ENCODE measurements at places on chromosomes 6 and 20.

GRCh38 chr20:25571817-25572216 lies 13.5 kb downstream of the NINL start:
- no peak for DNase-seq

- DNase-seq, result no peak
Observed at GRCh38 chr6:168628176-168628553, 187.2 kb downstream of the SMOC2 start.

GRCh38 chr6:105263685-105264610 lies 84.1 kb upstream of the POPDC3 start:
- no peak for DNase-seq

DNA sequence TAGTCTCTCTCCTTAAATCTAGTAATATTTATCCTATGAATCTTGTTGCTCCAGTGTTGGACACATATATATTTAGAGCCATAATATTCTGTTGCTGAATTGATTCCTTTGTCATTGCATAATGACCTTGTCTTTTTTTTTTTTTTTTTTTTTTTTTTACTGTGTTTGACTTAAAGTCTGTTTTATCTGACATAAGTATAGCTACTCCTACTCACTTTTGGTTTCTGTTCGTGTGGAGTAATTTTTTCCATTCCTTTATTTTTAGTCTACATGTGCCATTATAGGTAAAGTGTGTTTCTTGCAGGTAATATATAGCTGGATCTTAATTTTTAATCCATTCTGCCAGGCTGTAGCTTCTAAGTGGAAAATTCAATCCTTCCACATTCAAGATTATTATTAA lies 166.5 kb downstream of the GMDS start:
- DNase-seq, result no peak

DNA sequence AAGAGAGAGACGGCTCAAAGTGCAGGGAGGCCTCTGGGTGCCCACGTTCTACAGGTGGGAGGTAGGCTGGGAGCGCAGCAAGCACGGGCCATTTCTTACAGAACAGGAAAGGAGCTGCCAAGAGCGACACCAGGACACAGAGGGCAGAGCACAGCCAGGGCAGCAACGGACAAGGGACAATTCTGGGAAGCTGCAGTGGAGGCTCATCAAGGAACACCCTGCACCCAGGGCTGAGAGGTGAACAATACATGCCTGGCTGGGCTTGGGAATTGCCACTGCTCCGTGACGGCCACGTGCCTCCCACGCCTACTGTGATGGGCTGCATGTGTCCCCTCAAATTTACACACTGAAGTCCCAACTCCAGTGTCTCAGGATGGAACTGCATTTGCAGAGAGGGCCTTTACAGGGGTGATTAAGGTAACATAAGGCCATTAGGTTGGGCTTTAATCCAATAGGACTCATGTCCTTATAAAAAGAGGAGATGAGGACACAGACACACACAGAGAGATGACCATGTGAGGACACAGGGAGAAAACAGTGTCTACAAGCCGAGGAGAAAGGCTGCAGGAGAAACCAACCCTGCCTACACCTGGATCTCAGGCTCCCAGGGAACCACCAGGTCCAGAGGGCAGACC lies 13.6 kb downstream of the SERPINB6 start:
- DNase-seq, result no peak

DNA sequence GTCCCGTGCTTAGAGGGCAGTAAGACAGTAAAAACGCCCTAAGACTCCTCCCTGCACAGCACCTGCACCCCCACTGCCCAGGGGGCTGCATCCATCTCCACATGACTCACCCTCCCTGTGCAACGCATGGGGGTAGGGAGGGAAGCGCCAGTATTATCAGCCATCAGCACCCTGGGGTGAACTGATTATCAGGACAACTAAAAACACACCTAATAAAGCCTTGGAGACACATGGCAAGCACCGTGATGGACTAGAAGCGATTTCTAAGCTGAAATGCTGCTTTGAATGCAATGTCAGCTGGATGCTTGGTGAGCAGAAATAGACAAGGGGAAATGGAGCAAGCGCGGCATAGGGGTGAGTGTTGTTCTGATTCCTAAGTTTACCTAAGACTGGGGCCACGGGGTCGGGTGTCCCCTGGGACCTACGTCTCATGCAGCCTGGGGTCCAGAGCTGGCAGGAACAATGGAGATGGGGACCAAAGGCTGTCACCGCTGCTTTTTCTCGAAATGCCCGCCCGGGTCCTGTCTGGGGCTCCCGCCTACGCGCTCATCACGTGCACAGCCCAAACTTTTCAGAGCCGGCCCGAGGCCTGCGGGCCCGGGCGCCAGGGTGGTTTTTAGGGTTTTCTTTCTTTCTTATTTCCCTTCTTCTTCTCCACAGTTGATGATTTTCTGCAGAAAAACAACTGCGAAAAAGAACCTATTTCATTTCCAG lies 702 bp upstream of the TNFAIP3 start:
- DNase-seq, result no peak

DNA sequence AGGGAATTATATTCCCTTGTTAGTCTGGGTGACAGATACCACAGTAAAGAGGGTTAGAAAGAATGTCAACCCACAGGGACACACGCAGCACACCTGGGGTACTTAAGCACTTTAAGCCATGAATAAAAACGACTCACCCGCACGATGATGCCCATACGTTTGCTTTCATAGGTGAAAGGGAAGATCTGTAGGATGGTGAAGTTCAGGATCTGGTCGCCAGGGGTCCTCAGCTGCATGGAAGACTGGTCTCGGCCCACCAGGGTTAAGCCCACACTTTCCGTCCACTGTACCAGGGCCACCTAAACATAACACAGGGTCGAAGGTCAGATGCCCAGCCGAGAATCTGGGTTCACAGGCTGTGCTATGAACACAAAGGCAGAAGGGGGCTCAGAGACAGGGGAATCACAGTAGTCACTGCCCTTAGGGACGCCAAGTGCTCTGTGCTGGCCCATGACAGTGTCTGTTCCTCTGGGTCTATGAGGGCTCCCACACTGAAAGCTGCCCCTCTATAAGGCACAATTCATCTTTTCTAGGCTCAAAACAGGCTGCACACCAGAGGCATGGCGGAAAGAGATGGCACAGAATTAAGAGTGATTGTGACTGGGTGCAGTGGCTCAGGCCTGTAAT lies 96.8 kb upstream of the NFATC2 start:
- DNase-seq, result peak; percentile 73

GRCh38 chr6:155676346-155676745 lies 220.7 kb upstream of the NOX3 start:
- no peak for DNase-seq

DNA sequence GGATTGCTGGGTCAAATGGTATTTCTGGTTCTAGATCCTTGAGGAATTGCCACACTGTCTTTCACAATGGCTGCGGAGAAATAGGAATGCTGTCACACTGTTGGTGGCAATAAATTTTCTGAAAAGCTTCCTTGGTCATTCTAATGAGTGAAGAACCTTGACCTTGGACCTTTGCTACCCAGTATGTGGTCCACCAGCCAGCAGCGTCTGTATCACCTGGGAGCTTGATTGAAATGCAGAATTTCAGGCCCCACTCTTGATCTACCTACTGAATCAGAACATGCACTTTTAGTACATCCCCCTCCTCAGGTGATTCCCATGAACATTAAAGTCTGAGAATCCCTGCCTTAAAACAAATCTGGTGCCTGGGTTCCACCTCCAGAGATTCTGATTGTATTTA lies 27.5 kb upstream of the GLP1R start:
- DNase-seq, result no peak

DNA sequence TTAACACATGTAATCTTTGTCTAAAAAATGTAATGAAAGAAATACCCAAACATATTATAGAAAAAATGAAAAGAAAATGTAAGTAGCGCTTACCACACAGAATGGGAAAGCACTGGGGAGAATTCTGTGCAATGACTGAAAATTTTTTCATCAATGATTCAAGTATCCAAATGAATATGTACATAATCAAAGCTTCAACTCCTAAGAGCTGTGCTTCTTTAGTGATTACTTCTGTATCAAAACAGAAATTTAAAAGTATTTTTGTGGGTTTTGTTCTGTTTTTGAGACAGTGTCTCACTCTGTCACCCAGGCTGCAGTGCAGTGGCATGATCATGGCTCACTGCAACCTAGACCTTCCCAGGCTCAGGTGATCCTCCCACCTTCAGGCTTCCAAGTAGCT lies 13.7 kb downstream of the LMBRD1 start:
- DNase-seq, result no peak

- DNase-seq, result no peak
Observed at GRCh38 chr20:59829786-59830664, 103.4 kb downstream of the SYCP2 start.

DNA sequence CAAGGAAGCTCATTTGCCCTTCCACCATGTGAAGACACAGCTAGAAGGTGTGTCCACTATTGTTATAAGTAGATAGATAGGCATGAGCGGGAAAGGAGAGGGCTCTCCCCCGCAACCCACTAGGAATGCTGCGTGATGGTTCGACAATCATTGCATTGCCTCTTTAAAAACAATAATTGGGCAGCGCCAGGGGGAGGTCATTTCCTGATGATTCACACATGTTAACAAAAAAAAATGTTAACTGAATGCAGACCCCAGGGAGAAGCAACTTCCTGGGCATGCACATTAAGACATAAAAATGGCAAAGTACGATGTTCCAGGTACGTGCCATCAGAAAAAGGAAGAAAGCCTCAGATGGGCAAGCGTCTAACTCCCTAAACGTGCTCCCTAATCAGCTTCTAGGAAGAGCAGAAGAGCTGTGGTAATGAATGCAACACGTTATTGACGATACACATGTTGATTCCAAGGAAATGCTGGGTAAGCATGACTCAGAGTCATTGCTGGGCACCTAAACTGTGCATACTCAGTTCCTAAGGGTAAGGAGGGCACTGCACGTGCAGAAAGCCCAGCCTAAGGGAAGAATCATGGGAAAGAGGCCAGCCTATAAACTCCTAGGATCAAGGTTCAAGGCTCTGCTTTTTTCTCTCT lies 113.7 kb downstream of the FAM217A start:
- peak; percentile 25 for DNase-seq

DNA sequence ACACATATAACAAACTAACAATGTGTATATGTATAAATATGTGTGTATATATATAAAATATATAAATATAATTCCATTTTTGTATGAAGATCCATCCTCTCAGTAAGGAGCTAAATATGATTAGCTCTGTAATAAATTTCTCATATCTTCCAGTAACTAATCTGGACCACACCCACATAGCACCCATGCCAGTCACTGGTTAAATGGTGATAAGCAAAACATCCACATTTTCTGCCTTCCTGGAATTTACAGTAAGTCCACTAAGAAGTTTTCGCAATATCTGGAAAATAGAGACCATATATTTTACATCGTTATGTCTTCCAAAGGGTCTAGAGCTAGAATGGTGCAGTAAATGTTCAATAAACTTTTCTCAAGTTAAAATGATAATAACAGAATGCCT lies 151.5 kb upstream of the STMND1 start:
- no peak for DNase-seq

- DNase-seq, result peak; percentile 92
Observed at GRCh38 chr6:82013561-82014530, 233.7 kb downstream of the IBTK start.

DNA sequence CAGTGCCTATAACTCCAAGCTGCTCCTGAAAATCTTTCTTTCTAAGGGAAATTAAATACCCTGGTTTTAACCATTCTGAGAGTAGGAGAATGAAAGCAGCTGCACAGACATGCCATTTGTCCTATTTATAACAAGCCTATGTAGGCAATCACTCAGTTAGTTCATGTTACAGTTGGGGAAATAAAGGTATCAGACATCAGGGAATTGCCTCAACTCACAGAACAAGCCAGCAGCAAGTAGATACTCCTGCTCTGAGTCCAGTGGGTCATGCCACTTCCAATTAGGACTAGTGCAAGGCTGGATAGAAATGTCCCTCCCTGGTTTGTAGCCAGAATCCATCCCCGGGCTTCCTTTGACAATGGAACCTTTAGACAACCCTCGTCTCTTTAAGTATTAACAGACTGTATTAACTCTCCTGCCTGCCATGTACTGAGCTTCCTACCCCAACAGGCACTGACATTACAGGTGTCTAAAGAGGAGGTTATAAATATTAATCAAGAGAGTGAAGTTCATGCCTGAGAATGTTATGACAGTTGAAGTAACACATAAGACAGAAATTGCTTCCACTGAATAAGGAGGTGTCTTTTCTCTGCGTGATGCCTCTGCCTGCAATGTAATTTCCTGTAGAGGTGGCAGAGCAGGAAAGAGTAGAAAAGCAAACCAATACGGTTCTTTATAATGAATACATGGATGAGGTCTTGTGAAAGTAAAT lies 28.0 kb upstream of the MARCKS start:
- DNase-seq, result no peak

DNA sequence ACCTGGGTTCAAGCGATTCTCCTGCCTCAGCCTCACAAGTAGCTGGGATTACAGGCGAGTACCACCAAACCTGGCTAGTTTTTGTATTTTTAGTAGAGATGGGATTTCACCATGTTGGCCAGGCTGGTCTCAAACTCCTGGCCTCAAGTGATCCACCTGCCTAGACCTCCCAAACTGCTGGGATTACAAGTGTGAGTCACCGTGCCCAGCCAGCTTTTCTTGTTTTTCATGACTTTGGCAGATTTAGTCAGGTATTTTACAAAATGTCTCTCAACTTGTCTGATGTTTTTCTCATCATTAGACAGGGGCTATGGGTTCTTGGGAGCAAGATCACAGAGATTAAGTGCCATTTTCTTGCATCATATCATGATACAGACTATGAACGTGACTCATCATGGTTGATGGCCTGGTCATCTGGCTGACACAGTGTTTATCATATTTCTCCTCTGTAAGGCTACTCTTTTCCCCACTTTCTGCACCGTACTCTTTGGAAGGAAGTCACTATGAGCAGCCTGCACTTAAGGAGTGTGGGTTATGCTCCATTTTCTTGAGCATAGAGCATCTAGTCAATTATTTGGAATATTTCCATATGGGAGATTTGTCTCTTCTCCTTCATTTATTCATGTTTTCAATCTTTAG lies 67.8 kb downstream of the RNF182 start:
- peak; percentile 93 for DNase-seq

DNA sequence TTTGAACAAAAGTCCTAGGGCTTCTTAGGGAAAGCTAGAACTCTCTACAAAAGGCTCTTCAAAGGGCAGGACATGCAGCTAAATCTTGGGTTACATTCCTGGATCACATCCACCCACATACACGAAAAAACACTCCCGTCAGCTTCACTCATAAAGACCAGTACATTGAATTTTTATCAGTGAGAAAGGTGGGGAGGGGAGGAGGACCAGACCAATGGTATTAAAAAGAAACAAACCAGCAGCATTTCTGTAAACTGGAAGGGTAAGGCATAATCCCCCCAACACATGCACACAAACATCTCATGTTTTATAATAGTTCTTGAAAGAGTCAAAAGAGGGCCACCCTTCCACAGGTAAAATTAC lies 31.6 kb downstream of the MYLK4 start:
- DNase-seq, result no peak
